ENCODE measurements at places on chromosomes 4 and X. TPM values are rescaled to one million over a fixed set of nuclear protein-coding genes. Genes with fewer than 3 reads are reported as not detected.

The PSAPL1 gene
- not detected for total RNA-seq

The ADGRL3 gene
- not detected for total RNA-seq

The CT45A2 gene
- not detected for total RNA-seq

The COL4A6 gene
- total RNA-seq, result 0.97 TPM

The SSX2B gene
- not detected for total RNA-seq

The FANCB gene
- total RNA-seq, result 10.2 TPM

The BMX gene
- total RNA-seq, result 141 TPM

The S100G gene
- total RNA-seq, result not detected

The AREG gene
- total RNA-seq, result 0.32 TPM

The NPY1R gene
- total RNA-seq, result 0.15 TPM

The CLDN2 gene
- total RNA-seq, result not detected

The KIF4A gene
- 22.5 TPM for total RNA-seq

The TMEM131L gene
- total RNA-seq, result 10.6 TPM

The GPR101 gene
- total RNA-seq, result not detected

The CXCL8 gene
- total RNA-seq, result 36.1 TPM

The AFAP1 gene
- total RNA-seq, result 63.2 TPM

The CHST7 gene
- total RNA-seq, result 53.2 TPM

The TRPC5OS gene
- not detected for total RNA-seq

The MTNR1A gene
- not detected for total RNA-seq

The ABLIM2 gene
- under 0.01 TPM for total RNA-seq

The FDCSP gene
- total RNA-seq, result not detected

The HTRA3 gene
- 11.0 TPM for total RNA-seq

The CSN1S1 gene
- total RNA-seq, result 0.32 TPM

The RHOXF1 gene
- not detected for total RNA-seq

The USP26 gene
- total RNA-seq, result not detected

The ITIH6 gene
- total RNA-seq, result not detected

The FRAS1 gene
- 9.9 TPM for total RNA-seq

The TGIF2LX gene
- total RNA-seq, result not detected

The WNK3 gene
- 0.97 TPM for total RNA-seq

The EGF gene
- total RNA-seq, result under 0.01 TPM

The DOK7 gene
- 0.15 TPM for total RNA-seq

The KCTD8 gene
- not detected for total RNA-seq

The GLRB gene
- 9.7 TPM for total RNA-seq

The SORBS2 gene
- 30.4 TPM for total RNA-seq

The SLC39A8 gene
- total RNA-seq, result 6.5 TPM

The MAGEB10 gene
- total RNA-seq, result not detected

The FHDC1 gene
- under 0.01 TPM for total RNA-seq

The CXCL10 gene
- 12.2 TPM for total RNA-seq

The VSIG4 gene
- not detected for total RNA-seq

The BANK1 gene
- total RNA-seq, result under 0.01 TPM

The REELD1 gene
- not detected for total RNA-seq

The TCP11X2 gene
- total RNA-seq, result not detected

The AMTN gene
- not detected for total RNA-seq

The ZXDB gene
- total RNA-seq, result 6.5 TPM

The ARHGAP6 gene
- total RNA-seq, result 0.30 TPM

The LETM1 gene
- 103 TPM for total RNA-seq

The ZBED1 gene
- 47.4 TPM for total RNA-seq

The HELT gene
- not detected for total RNA-seq

The SYN1 gene
- not detected for total RNA-seq

The CENPVL2 gene
- total RNA-seq, result not detected

The FAT4 gene
- 30.1 TPM for total RNA-seq

The TKTL1 gene
- not detected for total RNA-seq

The TRAM1L1 gene
- 2.4 TPM for total RNA-seq

The MAGEA4 gene
- not detected for total RNA-seq

The CLGN gene
- 0.32 TPM for total RNA-seq

The GABRG1 gene
- total RNA-seq, result not detected

The TRAPPC11 gene
- 35.4 TPM for total RNA-seq

The LANCL3 gene
- under 0.01 TPM for total RNA-seq

The EBP gene
- 110 TPM for total RNA-seq

All from epithelial cell of umbilical artery (primary cell).